Activated naive CD4-positive, alpha-beta T cell treated with anti-CD3 and anti-CD28 coated beads for 36 hours (primary cell): ENCODE measurements at places on chromosomes 13 and 19. TPM values are rescaled to one million over a fixed set of nuclear protein-coding genes. Genes with fewer than 3 reads are reported as not detected.

ATP1A3 gene
- 1.1 TPM for total RNA-seq

KLF16 gene
- 13.5 TPM for total RNA-seq

- no peaks in the 10 kb centered on the region for H3K27me3 ChIP-seq
- H3K4me1 ChIP-seq: peaks cover 48% of the 10 kb centered on the region
- peak overlapping the region; percentile 93 for H3K27ac ChIP-seq
- H3K36me3 ChIP-seq: peaks cover 4% of the 10 kb centered on the region
- H3K4me3 ChIP-seq: peak overlapping the region; percentile 71
Observed at GRCh38 chr19:14150041-14150769, 13.8 kb upstream of the ASF1B start.

DNA sequence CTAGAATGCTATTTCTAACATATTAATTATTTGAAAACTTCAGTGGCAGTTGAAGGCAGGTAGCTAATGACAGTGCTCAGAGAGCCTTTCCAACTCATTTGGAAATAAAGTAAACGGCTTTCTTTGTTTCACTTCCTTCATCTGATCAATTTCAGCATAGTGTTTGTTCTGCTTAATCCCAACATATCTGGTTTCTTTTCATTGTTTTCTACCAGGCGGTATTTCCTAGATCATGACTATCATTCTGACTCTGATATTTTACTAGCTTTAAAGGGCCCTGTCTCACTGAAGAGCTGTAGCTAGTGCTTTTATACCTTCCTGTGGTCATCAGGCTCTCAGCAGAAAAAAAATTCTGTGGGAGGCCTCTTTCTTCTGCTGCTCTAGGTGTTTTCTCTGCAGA is 178.6 kb downstream of the RBM26 start:
- H3K27me3 ChIP-seq: peaks cover 17% of the 10 kb centered on the region
- H3K4me1 ChIP-seq: no peaks in the 10 kb centered on the region
- H3K27ac ChIP-seq: no peak overlapping the region
- H3K36me3 ChIP-seq: no peaks in the 10 kb centered on the region
- no peak for DNase-seq

DNA sequence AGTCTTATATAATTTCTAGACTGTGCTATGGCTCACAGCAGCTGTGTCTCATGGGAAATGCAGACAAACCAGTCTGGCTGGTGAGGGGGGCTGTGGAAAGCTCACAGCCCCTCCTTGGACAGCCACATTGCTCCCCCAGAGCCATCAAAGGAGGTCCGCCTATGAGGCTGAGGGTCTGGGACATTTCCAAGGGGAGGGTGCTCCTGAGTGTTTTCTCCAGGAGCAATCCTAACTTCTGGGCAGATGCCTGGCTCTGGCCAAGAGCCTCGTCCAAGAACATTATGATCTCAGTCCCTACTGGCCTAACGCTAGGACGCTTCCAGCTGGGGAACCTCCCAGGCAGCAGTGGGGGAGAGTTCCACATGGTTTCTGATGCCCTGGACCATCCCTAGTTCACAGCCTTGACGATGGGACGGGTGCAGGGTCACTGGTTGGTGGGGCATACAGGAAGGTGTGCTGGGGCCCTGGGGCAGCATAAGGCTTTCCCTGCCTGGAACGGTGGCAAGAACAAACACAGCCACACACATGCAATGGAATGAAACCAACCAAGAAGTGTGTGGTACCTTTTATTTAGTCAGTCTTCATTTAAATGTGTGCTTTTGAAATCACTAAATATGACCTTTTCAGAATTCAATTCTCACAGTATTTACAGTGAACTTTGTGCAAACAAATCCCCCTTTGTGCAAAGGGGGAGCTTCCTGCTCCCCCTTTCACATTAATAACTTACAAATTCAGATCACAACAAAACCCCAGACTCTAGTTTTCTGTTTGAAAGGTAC is 60.6 kb downstream of the CDADC1 start:
- no peak overlapping the region for H3K27ac ChIP-seq
- H3K4me1 ChIP-seq: no peaks in the 10 kb centered on the region
- no peaks in the 10 kb centered on the region for H3K36me3 ChIP-seq

- no peak overlapping the region for H3K27ac ChIP-seq
- no peak for DNase-seq
- no peaks in the 10 kb centered on the region for H3K4me1 ChIP-seq
- no peak overlapping the region for H3K4me3 ChIP-seq
Observed at GRCh38 chr19:13429563-13429962, 76.7 kb downstream of the CACNA1A start.
